ENCODE measurements at places on chromosomes 3 and 15.

- no peak for DNase-seq
Observed at GRCh38 chr15:78244101-78244500, 9.7 kb upstream of the ACSBG1 start.

- DNase-seq = no peak
Observed at GRCh38 chr15:92451225-92451825, 57.6 kb downstream of the ST8SIA2 start.

DNA sequence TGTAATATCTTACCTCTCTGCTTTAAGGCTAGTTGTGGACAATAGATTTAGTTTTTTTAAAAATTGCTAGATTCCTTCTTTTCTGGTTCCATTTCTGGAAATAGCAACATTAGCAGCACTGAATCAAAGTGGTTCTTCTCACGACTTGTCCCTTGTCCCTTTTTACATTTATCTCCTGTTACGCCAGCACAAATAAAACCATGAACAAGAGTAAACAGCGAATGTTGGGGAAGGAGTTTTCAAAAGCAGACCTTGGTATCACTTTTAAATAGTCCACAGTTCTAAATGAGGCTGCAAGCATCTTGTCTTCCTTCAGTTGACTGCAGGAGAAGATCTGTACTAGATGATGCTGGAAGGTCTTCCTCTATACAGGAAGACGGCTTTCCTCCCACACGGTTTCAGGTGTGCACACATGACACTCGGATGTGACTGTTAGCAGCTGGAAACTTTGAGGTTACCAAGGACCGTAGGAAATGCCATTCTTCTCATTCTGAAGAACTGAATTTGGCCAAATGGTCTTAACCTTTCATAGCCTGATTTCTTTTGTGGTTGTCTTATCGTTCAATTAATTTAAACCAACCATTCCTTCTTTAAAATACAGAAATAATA, 251.0 kb upstream of the ICE2 start:
- DNase-seq = no peak

GRCh38 chr3:172751175-172751704, 714 bp downstream of the ECT2 start:
- no peak for DNase-seq

DNA sequence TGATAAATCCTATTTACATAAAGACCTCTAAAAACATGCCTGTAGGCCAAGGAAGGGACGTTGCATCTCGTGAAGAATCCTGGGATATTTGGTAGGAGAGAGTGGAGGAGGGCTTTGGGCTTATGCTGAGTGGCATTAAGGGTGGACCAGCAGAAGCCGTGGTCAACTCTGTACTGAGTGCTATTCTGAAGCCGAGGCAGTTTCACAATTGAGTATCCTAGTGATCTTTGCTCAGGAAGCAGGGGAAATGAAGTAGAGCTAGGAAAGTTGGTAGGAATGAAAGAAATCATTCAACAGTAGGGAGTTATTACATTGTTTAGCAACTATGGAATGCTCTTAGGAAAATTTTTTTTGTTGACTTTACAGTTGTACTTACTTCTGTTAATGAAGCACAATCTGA, 24.2 kb downstream of the MCTP2 start:
- DNase-seq = no peak

- no peak for DNase-seq
Observed at GRCh38 chr15:23860290-23861245, 173.5 kb upstream of the NDN start.

DNA sequence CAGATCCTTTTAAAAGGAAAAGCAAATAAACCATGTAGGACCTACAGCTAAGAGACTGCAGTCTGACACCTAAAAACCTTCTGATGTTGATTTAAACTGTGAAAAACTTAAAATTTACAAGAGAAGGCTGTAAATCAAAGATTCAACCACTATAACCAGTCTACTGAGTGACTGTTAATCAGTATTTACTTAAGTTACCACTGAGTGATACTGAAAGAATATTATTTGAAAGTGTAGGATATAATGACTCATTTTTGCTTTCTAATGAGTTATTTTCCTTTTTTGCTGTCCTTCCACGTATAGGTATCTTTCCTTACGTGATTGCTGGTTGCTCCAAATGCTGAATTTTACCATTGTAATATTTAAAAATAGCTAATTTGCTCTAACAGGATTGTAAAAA, 44.6 kb downstream of the RFX7 start:
- DNase-seq = no peak

DNA sequence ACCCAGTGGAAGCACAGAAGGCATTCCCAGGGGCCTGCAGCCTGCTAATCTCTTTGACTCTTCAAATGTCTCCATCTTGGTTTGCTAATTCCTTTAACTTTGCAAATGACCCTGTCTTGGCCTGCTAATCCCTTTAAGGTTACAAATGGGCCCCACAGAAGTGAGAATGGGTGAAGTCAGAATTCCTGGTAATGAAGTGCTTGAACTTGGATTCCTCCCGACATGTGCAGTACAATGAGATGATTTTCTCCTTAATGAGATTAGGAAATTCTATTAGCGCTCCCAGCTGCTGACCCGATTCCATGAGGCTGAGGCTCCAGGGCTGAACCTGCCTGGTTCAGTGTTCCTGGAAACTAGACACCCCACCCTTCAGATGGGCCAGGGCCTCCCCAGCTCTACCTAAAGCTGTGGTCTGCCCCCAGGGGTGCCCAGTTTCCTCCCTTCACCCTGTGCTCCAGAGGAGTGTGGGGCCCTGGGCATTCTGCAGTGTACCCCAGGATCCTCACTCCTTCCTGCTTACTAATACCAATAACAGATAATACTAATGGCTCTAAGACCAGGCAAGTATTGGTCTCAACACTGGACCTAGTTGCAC, 47.4 kb downstream of the SCN5A start:
- DNase-seq = peak; percentile 27

GRCh38 chr15:28289694-28290463, 32.1 kb downstream of the HERC2 start:
- DNase-seq = no peak

- DNase-seq = no peak
Observed at GRCh38 chr15:99142562-99142961, 37.7 kb downstream of the SYNM start.

DNA sequence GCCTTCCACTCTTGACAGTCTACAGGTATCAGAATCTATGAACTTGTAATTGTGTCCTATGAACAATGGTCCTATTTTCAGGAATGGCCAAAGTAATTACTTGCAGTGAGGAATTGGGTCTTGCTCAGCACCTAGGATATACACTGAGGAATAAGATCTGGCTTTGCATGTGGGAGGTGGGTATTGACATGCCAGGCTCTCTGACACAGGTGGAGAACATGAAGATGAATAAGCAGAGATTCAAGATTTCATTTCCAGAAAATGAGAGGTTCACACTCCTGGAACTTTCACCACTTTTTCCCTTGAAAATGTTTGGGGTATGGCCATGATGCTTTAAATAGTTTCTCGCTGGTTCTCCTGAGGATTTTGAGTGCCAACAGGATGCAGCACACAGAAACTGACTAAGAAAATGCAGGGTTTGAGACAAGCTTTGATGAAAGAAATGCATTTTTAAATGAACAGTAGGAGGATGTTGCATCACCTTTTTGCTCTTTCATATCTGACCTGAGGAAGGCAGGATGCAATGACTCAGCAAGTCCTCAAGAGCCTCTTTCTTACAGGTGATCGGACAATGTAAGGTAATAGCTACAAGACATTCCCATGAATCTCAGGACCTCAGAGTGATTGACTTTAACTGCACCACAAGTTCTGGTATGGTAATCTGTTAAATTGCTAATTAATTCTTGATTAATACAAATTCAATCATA, 3.7 kb downstream of the HRG start:
- no peak for DNase-seq

GRCh38 chr3:38152609-38153008, 12.7 kb upstream of the OXSR1 start:
- DNase-seq = no peak

GRCh38 chr3:139394116-139394515, 4.7 kb upstream of the COPB2 start:
- no peak for DNase-seq

DNA sequence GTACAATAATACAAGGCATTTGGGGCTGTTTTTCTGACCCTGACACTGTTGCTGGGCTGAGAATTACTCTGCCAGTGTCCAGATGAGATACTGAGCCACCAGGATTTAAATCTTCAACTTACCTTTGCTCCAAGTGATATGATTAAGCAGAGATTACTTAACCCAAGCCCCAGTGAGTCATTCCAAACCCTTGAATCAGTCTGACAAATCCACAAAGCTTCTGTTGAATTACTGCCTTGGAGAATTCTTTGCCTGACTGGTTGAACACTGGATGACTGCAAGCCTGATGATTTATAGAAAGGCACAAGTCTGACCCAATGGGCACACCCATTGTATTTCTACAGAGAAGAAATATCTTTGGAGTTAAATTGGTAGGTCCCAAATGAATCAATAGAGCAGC, 88.2 kb upstream of the TSC22D2 start:
- DNase-seq = no peak

- peak; percentile 58 for DNase-seq
Observed at GRCh38 chr15:26773067-26773877, 406 bp upstream of the GABRB3 start.

- peak; percentile 76 for DNase-seq
Observed at GRCh38 chr15:81160312-81161159, 26.5 kb downstream of the CFAP161 start.

DNA sequence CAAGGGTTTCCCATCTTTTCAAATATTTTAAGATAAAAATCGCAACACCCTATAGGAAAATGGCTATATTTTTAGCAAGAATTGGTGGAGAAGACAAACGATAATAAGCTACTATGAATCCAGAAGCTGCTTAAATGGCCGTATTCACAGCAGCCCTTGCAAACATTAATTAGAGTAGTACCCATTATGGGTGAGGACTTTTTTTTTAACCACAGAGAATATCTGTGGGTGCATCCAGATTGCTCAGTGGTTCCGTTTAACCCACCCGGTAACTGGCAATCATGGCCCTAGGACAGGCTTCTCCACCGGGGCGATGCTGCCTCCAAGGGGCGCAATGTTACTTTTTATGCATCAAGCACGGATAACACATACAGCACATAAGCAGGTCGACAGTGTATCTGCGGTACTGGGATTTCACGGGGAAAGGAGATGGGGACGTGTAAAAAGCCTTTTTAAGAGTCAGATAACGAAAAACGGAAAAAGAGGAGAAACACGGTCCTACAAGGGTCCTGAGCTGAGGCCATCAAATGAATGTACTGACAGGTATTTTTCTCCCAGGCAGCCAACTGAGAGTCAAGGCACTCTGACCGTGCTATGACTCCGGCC, 968 bp upstream of the TMEM266 start:
- no peak for DNase-seq

GRCh38 chr15:58352026-58352929, 79.5 kb upstream of the LIPC start:
- DNase-seq = no peak

DNA sequence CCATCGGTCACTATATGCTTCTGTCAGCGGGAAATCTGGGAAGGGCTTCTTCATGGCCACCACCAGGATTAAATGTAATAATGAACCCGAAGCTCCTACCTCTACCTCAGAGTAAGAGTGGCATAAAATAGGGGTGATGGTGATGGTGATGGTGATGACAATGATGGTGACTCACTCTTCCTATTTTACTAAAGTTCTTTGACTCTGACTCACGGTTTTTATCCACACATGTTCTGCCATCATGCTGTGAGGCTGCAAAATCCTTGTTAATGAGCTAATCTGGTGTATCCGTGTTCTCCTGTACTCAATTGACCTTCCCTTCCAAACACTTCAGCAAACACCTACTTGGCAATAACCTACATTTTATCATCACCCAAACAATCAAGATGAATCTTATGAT, 18.3 kb upstream of the FOXP1 start:
- DNase-seq = no peak

- DNase-seq = no peak
Observed at GRCh38 chr3:42441791-42442190, 31.4 kb upstream of the LYZL4 start.

DNA sequence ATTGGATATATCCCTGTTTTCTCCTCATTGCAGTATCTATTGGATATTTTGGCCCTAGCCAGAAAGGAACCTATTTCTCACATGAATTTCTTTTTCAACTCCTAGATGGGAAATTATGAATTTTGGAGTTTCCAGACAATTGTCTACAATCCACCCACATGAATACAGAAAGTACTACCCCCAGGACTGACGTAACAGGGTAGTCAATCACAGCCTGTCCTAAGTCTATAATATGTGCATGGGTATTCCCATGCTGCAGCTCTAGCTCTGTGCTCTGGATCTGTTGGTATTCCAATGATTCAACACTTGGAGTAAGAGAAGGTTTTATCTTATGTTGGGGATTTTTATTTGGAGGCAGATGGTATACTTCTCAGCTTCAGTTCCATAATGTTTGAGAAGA, 393.1 kb upstream of the ARRDC4 start:
- no peak for DNase-seq

GRCh38 chr3:156259896-156260295, 139.5 kb downstream of the KCNAB1 start:
- no peak for DNase-seq

DNA sequence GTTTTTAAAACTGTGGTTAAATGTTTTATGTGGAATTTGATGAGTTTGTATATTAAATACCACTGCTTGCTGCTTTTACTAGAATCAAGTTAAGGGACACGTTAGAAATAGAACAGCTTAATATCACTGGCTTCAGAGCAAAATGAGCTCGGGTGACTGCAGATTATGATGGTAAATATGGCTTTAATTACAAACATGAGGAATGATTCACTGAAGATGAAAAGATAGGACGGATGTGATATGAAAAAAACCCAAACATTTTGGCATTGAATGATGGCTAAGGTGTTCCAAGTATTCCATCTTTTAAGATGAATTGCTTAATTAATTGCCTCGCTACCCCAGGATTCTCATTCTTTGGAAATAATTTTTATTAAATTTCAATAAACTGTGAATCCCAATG, 33.7 kb downstream of the SLC24A1 start:
- no peak for DNase-seq

- no peak for DNase-seq
Observed at GRCh38 chr3:194736896-194737600, 51.4 kb downstream of the FAM43A start.

DNA sequence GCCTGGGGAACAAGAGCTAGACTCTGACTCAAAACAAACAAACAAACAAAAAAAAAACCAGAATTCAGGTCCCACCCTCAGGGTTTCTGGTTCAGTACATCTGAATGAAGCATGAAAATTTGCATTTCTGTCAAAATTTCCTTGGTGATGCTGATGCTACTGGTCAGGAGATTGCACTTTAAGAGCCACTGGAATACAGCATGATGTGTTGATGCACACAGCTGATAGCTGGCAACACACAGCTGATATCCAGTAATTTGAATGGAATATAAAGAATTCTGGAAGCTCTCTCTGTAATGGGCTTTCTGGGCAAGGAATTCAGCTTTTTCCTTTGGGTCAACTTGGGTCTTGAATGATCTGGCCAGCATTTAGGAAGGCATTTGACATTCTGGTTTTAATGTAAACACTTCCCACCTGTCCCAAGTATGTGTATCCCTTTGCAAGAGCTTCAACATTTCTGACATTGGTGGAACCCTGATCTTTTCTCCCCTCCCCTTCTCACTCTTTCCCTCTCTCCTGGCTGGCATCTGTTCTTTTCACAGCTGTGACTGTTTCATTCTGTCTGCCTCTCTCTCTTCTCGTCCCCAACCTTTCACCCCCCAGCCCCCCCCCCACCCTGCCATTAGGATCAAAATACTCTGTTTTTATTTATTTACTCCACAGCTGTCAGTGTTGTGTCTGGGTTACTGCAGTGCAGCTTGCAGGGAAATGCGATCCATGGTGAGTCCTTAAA, 189.5 kb downstream of the TPRG1 start:
- no peak for DNase-seq

GRCh38 chr3:10145685-10146084, 4.1 kb downstream of the VHL start:
- DNase-seq = no peak
